ENCODE measurements at places on chromosomes 3 and 15. TPM values are rescaled to one million over a fixed set of nuclear protein-coding genes. Genes with fewer than 3 reads are reported as not detected.

DNA sequence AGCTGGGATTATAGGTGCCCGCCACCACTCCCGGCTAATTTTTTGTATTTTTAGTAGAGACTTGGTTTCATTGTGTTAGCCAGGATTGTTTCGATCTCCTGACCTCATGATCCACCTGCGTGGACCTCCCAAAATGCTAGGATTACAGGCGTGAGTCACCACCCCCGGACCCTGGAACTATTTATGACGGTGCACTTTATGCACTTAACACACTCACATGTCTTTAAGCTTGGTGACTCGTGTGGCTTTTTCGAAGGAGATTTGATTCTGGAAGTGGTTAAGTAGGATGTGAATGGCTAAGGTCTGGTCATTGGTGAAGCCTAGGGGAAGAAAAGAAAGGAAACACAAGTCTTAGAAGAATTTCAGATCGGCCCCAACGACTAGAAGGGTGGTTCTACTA, 20.3 kb downstream of the BBS4 start:
- no peak for DNase-seq

DNA sequence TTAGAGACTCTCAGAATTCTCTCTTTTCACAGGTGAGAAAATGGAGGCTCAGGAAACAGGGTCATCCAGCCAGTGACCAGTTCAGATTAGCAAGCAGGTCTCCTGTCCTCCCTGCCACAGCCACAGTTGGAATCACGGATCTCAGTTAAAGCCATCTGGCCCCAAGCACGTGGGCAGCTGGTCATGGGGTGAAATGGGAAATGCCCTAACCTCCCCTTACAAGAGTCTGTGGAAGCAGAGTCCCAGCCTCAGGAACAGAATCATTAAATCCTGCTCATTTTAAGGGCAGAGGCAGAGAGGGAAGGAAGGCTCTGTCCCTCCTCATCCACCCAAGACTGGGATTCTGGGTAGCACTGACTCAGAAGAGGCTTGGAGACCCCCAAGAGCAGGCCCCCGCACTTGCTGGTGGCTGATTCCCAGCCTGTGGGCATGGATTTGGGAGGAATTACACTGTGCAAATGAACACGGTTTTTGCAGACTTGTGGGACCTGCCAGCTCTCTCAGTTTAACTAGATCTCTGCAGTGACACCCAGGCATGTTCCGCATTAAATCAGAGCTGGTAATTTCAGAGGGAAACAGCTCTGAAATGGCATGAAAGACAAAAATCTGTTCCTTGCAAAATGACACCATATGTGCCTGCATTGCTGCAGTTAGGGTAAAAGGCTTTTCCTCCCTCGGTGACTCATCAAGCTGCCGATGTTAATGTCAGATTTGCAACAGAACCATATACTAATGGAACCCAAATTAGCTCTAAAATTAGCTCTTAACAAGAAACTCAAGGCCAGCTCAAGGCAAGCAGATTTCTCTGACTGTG, 89.0 kb downstream of the BDH1 start:
- DNase-seq = peak; percentile 68

DNA sequence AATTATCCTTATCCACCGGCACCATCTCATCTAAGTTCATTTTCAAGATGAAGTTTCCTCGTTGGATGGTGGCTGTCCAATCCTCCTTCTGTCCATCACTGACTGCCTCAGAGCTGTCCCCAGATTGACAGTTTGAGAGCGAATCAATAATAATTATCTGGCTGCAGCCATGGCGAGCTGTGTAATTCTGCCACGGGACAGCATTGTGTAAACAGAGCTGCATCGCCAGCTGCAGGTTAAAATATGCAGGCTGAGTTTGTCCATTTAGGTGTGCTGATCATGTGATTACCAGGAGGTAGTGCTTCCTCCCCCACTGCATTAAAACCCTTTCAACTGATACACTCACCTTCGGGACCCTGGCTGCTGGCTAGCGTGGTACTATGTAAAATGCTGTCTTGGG, 461.9 kb upstream of the ONECUT1 start:
- no peak for DNase-seq

GRCh38 chr3:128277378-128278069, 124.2 kb downstream of the EEFSEC start:
- peak; percentile 5 for DNase-seq

DNA sequence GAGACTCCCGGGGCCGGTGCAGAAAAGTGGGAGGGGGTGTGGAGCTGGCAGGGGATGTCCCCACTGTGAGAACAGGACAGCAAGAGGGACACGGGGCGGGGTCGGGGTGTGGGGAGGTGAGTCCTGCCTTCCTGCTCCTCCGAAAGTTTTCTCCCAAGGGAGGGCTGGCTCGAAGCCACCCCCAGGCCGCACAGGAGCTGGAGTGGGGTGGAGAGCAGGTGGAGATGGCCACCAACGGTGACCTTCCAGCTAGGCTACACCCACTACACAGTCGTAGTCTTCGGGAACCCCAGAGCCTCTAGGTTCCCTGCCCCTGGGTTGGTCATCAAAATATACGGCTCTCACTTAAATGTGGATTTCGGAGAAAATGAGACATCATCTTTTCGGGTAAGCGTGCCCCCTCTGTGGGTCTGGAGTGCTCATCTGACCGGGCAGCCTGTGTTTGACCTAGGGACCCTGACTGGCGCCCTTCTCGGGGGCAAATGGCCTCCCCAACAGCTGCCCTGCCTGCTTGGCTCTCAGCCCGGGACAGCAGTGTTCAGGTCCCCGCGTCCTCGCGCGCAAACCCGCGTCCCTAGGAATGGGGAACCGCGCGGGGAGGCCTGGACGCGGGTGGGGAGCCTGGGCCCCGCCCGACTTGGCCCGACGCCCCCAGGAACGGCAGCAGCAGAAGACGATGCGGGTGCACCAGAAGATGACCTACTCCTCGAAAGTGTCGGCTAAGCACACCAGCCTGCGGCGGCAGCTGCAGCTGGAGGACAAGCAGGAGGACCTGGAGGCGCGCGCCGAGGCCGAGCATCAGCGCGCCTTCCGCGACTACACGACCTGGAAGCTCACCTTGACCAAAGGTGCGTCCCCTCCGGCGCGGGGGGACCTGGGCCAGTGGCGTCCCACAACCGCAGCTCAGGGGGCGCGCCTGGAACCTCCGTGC, 21.2 kb downstream of the CFAP100 start:
- DNase-seq = no peak

Gene CFAP92
- 0.48 TPM for polyA plus RNA-seq

GRCh38 chr3:15601399-15602145, at the start of the genes BTD and HACL1:
TSS of gene BTD (plus strand) at chr3:15601745. CDS start at chr3:15635440, 33,695 bp downstream.
TSS of gene HACL1 (minus strand) at chr3:15601569. CDS start at chr3:15601463, 106 bp downstream.
- peak; percentile 99 for DNase-seq

DNA sequence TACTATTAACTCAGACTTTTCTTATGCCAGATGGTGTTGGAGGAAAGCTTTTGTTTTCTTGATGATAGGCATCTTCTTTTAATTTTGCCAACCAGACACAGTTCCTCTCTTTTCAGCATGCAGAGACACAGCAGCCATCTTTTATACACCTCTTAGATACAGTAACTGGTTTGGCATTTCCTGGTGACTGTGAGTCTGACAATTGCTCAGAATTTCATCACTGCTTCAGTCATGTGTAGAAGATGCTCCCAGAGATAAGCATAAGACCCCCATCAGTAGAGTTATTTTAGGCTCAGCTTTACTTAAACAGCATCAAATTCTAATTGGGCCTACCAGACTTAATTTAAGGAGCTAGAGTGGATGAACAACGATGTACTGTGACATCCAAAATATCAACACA, 779.0 kb downstream of the SQOR start:
- DNase-seq = no peak

Gene SEMA6D
- 1.1 TPM for polyA plus RNA-seq

DNA sequence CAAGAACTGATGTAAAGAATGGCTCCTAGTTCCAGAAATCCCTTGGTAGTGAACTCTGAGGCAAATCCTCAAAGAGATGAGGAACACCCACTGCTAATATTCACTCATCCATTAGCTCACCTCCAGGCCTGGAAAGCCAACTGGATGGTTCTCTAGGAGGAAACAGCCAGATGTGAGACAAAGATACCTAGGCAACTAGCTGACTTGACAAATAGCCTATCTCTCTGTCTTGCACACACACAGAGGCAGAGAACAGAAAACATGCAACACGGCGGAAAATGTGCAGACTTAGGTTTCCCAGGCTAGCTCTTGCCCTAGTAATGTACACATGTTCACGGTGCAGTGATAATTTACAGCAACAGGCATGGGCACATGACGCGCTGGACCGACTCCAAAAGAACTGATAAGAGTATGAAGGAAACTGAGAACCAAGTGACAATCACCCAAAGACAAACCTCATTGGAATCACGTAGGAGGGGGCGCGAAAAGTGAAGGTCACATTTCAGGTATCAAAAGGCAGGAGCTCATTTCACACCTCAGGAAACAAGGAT, 318.1 kb downstream of the FOXP1 start:
- DNase-seq = no peak
